DMS 273 treated with DMSO at 0.1 percent for 48 hours (cell line): ENCODE measurements at places on chromosomes 4 and X.

DNA sequence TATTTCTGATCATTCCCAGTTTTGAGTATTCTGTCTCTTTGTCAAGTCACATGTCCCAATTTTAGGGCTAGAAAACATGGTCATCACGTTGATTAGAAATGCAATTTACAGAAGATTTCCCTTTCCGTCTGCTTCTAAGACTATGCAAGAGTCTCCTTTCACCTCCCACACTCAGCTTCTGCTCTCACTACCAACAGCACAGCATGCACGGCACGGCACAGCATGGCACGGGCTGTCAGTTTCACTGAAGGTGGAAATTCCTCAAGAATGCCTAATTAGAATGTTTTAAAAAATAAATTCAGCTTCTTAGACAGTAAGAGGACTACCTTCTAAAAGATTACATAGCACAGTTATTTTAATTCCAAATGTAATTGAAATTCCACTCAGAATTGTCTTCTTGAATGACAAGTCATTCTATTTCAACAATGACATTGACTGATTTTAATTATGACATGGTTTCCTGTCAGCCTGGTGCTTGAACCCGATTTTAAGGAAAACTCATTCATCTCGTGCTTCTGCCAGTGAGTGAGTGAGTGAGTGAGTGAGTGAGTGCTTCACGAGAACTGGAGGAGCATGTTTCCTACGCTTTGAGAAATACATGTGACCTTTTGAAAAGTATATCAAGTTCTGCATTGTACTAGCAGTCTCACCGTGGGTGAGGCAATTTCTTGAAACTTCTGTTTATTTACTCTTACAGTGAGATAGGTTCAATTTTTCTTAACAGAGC, 124.8 kb upstream of the SORBS2 start:
- no peak for DNase-seq

DNA sequence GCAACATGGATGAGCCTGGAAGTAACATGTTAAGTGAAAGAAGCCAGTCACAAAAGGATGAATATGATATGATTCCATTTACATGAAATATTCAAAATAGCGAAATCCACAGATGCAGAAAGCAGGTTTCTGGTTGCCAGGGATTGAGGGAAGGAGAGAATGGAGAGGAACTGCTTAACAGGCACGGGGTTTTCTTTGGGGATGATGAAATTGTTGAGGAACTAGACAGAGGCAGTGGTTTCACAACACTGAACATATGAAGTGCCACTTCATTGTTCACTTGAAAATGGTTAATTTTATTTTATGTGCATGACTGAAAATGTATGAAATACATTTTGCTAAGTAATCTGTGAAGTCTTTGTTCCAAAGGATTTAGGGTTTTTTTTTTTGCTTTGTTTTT, 182.5 kb upstream of the TBL1X start:
- no peak for DNase-seq

- no peak for DNase-seq
These were observed 93.9 kb downstream of the NXF2B start for GRCh38 chrX:102345916-102346315.

DNA sequence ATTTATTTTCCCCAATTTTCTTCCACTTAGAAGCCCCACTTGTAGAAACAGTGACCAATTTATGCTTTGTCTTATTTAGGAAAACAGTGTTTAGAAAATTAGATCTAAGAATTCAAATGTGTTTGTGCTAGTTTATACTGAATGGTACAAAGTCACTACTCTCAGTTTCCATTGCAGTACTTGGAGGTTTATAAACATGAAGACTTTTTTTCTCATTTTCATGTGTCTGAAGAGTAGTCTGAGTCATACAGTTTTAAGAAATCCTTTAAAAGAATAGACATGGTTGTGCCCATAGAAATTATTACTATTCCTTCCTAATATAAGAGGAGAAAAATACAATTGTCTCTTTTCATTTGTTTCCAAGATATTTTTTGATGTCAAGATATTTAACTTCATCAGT, 458.7 kb downstream of the NAF1 start:
- no peak for DNase-seq

DNA sequence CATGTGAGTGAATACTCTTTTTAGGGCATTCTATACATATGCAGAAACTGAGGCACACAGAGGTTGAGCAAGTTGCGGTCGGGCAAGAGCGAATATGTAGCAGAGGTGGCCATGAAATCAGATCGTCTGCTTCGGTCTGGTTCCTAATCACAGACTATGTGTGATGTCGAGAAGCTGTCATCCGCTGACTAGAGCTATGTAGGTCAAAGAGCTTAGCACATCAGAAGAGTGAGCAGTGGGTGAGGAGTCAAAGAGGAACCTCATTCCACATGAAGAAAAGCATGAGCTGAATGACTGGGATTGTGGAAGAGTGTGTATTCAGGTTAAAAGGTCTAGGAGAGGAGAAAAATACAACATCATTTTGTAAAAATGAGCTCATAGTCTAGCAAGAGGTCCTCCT, 19.0 kb downstream of the GAB3 start:
- DNase-seq, result no peak

GRCh38 chrX:7059214-7059838, 88.2 kb upstream of the STS start:
- no peak for DNase-seq
